Stimulated activated CD4-positive, alpha-beta T cell treated with anti-CD3 and anti-CD28 coated beads, TNF-alpha, amount 100 ng/mL, for 1 hour (primary cell): ENCODE measurements at places on chromosomes 12 and 14.

DNA sequence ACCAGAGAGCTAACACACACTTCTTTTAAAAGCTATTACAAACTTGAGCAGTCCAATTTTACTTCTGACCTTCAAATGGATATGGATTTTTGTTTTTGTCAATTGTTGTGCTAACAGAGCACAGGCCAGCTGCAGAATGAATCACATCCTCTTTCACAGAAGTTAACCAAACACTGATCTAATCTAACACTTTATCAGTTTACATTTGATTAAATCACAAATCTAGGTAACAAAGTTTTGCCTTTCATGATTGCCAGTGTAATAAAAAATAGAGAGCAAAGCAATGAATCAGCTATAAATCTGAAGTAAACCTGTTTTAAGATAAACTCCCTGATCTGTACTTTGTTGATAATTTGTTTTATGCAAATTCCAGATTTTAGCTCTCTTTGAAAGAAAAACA lies 273.1 kb upstream of the RGS6 start:
- no peak for DNase-seq

DNA sequence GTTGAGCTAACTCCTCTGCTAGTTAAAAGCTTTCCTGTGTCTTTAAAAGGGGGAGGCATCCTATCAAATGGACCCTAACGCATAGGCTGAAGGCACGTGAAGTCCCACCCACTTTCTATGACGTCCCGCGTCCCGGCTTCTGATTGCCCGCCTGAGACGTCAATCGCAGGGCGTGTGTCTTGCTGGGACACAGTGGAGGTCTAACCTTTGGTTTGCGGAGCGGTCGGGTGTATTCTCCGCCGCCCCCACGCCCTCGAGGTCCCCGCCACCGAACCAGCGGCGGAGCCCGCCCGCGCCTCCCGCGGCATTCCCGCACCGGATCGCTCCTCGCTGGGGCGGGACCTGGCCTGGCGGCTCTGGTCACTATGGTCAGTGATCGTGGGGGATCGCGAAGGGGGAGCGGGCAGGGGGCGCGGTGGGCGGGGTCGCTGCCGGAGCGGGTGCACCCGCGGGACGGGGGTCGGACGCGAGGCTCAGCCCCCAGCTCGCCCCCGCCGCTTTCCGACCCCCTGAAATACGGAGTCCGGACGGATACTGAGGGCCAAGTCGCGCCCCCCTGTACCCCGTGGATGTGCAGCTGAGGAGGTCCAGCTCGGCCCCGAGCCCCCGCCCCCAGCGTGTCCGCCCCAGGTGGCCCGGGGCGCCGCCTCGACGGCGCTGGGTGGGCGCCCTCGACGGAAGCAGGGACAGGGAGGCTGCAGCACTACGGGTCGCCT lies at the start of gene OTUB2:
Gene OTUB2 (plus strand): TSS at position 168 of the 716 bp plus-strand sequence. CDS start 198 bp downstream, at position 366.
- peak; percentile 92 for DNase-seq

GRCh38 chr14:70183991-70184390 lies 4.8 kb downstream of the SLC8A3 start:
- DNase-seq = no peak

GRCh38 chr12:56143870-56144269 lies 8.5 kb upstream of the MYL6B start:
- no peak for DNase-seq

GRCh38 chr12:93237235-93237915 lies 140.3 kb upstream of the NUDT4 start:
- DNase-seq = no peak
